NCI-H345 (cell line): ENCODE measurements at places on chromosomes 16 and 17.
A peak's percentile ranks its signal among the peaks of the same experiment; 100 is the strongest.

DNA sequence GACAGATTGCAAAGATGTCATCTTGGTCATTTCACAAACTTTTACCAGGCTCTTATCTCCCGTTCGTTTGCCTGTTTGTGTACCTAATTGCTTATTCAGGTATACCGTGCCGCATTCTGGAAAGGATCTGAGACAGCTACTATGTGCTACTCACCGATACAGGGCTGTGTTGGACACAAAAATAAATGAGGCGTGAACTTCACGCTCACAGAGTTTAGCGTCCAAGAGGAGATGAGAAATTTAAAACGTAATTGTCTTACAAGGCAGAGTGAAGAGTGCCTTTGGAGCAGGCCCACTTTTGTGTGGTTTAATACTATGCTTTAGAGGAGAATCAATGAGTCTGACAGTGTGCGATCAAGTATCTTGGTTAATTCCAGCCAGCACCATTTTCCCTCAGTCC lies 26.7 kb downstream of the MAF start:
- peak; percentile 1 for DNase-seq

DNA sequence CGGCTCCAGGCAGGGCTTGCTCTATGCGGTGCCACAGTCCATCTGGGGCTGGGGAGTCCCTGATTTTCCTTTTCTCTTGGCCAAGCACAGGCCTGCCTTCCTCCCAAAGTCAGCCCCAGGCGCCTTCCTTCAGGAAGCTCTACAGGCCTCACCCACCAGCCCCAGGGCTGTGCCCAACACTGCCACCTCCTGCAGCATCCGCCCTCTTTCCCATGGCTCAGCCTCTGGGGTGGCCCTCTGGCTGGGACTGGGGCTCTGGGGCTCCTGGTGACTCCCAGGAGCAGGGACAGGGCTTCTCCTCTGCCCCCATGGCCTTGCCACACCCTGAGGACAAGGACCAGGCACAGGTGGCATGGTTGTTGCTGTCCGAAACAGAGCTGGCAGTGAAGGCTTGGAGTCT lies 817 bp downstream of the ITGB4 start:
- DNase-seq: no peak

- DNase-seq: no peak
Observed at GRCh38 chr16:50651835-50652438, 29.2 kb downstream of the SNX20 start.

GRCh38 chr16:57489229-57489628 lies 2.9 kb upstream of the DOK4 start:
- DNase-seq: no peak

- no peak for DNase-seq
Observed at GRCh38 chr17:58556833-58557250, 42.4 kb upstream of the MTMR4 start.

GRCh38 chr16:64590513-64590912 lies 531.4 kb downstream of the CDH11 start:
- DNase-seq: no peak

DNA sequence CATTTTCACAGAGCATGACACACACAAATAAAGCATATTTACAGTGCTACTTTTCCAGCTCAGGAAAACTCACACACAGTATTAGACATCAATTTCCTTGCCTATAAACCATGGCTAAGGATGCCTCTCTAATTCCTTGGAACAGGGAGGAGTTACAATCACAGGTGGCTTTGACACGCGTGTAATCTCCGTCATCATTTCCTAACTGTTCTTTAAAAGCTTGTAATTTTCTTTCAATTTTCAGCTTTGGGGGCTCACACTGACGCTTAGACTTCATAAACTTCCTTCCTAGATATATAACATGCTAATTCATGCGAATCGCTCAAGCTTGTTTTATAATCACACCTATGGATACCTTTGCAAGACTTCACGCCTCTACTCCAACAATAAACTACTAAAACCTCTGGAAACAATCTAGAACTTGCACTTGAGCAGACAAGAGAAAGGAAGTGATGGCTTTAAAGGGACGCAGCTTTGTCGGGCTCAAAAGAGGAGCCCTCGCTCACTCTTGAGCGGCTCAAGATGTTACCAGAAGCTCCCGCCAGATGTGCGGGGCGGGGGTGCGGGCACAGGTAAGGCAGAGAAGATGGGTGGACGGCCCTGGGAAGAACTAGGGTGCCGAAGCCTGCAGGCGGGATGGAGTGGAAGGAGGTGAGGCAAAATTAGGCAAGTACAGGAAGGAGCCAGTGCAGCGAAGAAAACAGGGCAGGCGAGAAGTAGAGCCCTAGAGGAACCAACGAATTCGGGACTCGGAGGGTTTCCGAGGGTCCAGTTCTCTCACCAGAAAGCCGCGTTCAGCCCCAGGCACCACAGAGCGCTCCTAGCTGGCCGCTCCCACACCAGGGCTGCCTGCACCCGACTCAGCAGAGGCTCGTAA lies 631 bp downstream of the RETREG3 start:
- DNase-seq: no peak

DNA sequence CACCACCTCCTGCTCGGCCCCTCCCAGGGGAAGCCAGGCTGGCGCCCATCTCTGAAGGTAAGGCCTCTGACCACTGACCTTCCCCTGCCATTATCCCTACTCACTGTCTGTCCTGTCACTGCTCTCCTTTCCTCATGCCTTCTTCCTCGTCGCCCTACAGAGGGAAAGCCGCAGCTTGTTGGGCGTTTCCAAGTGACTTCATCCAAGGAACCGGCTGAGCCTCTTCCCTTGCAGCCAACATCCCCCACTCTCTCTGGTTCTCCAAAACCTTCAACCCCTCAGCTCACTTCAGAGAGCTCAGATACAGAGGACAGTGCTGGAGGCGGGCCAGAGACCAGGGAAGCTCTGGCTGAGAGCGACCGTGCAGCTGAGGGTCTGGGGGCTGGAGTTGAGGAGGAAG lies 3.0 kb downstream of the COA3 start:
- DNase-seq: no peak

GRCh38 chr17:9571201-9571600 lies 4.4 kb downstream of the STX8 start:
- no peak for DNase-seq

DNA sequence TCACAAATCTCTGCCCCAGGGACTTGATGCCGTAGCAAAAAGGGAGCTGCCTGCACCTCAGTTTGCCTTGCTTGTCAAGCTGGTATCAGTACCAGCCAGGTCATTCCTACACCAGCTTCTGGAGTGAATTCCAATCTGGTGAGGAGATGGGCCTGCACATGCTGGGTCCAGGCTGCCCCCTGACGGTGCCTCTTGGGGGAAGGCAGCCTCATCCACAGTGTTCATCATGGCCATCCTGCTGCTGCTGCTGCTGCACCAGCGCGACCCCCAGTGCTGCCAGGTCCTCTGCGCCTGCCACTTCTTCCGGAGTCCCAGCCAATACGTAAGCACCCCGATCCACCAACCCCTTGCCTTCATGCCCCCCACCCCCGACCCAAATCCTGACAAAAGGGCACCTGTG lies 8.3 kb downstream of the MRPL27 start:
- DNase-seq: no peak

DNA sequence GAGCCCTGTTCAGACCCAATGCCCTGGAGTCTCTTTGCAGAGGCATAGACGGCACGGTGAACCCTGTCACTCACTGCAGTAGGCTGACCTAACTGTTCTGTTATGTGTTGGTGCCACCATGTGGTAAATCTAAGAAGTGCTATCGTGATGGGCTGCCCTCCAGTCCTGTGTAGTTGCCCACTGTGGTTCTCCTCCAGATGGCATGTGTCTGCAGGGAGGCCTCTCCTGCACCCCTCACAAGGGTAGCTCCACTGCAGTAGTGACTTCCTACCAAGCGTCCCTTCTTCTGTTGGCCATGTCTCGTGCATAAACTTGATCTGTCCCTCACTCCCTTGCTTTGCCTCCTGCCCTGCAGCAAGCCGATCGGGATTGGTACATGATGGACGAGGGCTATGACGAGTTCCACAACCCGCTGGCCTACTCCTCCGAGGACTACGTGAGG lies 5.8 kb downstream of the DHX38 start:
- peak; percentile 14 for DNase-seq

DNA sequence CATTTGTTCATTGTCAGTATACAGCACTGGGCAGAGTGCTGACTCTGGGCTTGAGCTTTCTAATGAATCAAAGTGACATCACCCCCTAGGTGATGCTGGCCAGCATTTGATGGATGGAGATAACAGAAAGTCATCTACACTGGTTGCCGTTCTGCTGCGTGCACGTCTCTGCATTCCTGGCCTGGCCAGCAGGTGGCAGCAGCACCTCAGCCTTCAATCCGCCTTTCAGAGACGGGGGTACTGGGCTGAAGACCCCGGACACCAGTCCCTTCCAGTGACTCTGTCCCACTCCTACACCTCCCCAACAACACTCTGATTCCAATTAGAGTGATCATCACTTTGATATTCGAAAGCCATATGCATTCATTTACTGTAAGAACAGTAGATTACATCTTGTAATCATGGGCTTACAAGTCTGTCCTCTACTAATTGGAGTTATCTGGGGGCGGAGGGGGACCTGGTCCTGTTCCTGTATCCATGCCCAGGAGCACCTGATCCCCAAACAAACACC lies 6.0 kb downstream of the CPSF4L start:
- peak; percentile 50 for DNase-seq

DNA sequence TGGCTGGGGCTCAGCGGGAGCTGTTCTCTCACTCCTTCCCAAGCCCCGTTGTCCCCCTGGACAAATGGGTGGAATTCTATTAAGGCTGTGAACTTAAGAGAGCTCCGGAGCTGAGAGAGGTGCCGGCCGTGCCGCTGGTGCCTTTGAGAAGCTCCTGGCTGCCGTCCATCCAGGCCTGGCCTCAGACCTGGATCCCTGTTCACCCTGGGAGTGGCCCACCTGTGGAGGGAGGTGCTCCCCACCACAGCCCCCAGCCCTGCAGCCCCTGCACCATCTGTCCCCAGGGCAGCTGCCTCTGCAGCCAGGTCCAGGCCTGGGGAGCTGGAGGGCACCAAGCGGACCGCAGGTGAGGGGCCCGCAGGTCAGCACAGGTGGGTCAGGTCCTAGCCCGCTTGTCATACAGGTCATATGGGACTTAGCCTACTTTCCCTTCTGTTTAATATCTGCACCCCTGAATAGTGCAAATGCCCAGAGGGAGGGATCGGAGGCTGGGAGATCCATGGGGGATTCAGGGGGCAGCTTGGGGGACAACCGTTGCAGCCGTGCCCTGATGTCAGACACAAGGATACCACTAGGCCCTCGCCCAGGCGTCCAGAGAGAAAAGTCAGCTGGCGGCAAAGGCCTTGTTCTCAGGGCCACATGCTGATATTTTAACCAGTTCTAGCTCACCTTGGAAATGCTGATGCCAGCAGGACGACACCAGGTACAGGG lies 15.2 kb upstream of the METRNL start:
- no peak for DNase-seq

DNA sequence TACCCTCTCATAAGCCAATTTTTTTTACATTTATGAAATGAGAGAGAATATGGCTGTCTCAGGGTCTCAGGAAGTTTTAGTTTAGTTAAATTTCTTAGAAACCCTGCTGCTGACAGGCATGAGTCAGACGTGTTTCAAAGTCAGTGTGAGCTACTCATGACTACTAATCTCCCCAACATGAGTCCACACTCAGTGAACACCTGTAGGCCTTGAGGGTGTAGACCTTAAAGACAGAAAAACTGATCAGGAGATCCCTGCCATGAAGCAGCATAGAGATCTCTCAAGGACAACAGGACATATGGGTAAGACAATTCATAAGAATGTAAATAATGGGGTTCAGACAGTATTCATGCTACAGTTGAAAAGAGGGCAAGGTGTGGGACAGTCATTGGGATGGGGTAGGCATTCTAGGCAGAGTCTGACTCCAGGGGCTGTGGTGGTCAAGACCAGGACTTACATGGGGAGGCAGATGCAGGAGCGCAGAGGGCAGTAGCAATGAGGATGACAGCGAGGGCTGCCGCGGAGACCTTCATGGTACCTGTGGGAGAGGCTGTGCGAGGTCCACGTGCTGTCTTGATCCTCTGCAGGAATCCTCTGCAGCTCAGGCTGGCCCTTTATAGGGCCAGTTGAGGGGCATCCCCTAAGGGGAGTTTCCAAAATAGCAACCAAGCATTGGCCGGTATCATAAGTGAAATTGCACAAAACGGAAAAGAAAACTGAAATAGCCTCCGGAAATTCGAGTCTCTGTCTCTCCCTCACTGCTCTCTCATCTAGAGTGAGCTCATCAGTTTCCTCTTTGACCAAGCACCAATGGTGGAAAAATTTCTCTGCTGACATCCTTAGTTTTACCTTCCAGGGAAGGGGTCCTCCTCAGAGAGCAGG lies at the start of gene CCL5:
Gene CCL5, minus strand, starts transcription at position 588 of the 882 bp plus-strand sequence.
- no peak for DNase-seq
